Stimulated activated CD8-positive, alpha-beta memory T cell treated with anti-CD3 and anti-CD28 coated beads, Interleukin-15, amount 100 ng/mL, for 24 hours (primary cell): ENCODE measurements at places on chromosomes 4 and X.

- DNase-seq: no peak
Measured at GRCh38 chrX:112851161-112851779, 10.6 kb upstream of the AMOT start.

DNA sequence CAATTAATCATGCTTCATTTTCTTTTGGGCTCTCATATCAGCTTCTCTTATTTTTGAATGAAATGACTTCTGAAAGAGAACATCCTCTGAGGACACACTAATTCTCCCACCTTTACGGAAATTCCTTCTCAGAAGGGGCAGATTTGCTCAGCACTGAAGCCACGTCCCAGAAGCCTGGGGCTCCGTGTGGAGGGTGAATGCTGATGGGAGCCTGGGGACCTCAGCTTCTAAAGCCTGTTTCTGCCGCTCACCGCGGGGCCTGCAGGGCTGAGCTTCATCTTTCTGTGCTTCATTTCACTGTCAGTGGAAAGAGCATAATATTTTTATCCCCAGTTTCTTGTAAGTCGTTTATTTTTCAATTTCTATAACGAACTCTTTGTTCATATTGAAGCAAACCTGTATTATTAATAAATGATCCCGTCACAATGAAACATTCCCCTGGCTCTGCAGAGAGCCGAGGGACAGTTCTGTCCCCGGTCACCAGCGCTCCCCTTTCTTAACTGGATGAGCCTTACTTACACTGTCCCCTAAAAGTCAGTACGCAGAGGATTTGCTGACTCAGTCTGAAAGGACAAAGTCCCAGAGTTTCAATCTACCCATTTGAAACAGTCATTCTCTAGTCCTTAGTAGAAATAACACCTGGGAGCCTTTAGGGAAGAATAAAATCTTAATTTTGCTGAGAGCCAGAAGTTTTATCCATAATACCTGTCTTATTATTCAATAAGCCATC, 364.6 kb upstream of the FAT1 start:
- DNase-seq: no peak

DNA sequence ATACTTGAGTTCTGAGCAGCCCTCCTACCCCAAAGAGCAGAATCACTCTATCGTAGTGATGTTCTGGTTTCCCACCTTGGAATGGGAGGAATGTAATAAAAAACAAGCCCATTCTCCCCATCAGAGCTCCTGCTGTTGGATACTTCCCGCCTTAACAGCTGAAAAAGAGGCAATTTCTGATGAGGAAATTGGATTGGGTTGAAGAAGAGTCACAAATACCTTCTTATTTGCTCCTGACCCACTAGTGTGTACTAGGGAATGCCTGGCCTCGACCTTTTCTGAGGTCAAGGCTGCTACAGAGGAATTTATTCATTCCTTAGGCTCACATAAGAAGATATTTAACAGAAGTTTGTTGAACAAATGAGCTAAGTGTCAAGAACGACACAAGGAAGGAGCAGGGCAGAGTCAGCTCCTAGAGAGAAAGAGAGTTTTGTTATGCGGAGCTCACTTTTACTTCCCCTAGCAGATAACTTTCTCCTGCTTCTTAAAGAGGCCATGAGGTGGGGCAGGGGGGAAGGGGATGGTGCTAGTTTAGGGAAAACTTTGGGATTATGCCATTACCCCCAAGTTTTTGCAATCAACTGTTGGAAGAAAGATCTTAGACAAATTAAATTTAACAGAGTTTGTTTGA, 273.8 kb upstream of the CLNK start:
- no peak for DNase-seq

DNA sequence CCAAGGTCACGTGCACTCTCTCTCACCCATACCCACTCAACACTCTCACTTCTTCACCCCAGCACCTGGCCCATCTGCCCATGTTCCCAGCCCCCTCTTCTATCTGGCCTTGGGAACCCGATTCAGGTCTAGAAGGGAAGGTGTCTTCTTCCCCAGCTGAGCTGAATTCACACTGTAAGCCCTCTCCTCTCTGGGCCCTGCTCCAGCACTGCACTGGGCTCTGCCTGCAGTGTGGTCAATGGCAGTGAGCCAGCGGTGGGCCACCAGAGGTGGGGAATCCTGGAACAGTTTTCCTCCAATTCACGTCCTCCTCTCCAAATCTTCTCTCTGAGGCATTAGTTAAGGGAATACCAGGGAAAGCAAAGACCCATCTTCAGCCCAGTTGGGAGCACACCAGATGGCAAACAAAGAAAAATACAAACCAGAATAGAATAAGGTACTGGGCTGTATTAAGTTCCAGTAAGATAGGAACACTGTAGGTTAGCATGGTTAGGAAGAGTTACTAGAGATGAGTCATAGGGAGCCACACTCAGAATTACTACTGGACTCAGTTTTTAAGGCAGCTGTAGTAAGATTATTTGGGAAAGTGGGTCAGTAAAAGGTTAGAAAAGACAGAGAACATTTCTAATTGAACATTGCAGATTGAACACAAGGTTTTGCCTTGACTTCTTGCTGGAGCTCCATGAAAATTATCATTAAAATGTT, 5.0 kb downstream of the AWAT2 start:
- DNase-seq: no peak

DNA sequence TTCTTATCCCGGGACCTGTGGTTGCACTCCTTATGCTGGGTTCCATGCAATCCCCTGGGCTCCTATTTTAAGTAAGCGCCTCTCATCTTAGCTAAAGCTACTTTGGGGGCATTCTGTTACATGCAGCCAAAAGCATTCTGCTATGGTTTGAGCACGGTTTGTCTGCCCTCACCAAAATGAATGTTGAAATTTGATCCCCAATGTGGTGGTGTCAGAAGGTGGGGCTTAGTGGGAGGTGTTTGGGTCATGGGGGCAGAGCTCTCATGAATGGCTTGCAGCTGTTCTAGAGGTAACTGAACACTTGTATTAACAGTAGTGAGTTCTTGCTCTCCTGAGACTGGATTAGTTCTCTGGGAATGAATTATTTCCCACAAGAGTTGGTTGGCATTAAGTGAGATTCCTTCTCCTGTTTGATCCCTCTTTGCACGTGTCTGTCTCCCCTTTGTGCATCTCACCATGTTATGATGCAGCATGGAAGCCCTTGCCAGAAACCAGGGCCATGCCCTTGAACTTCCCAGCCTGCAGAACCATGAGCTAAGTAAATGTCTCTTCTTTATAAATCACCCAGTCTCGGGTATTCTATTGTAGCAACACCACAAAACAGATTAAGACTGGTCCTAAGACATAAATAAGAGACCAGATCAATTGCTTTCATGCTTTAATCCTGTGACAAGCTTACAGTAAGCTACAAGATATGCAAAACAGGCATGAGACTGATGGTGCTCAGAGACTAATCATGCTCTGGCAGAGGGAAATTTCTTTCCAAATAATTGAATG, 141.8 kb downstream of the TSPAN5 start:
- DNase-seq: no peak

GRCh38 chr4:43411226-43411625, 518.7 kb downstream of the GRXCR1 start:
- DNase-seq: no peak

GRCh38 chr4:78902298-78902697, 36.9 kb downstream of the PAQR3 start:
- no peak for DNase-seq

GRCh38 chr4:114780205-114780604, 181.6 kb downstream of the UGT8 start:
- no peak for DNase-seq

GRCh38 chrX:63526863-63527262, 175.7 kb upstream of the SPIN4 start:
- DNase-seq: no peak

DNA sequence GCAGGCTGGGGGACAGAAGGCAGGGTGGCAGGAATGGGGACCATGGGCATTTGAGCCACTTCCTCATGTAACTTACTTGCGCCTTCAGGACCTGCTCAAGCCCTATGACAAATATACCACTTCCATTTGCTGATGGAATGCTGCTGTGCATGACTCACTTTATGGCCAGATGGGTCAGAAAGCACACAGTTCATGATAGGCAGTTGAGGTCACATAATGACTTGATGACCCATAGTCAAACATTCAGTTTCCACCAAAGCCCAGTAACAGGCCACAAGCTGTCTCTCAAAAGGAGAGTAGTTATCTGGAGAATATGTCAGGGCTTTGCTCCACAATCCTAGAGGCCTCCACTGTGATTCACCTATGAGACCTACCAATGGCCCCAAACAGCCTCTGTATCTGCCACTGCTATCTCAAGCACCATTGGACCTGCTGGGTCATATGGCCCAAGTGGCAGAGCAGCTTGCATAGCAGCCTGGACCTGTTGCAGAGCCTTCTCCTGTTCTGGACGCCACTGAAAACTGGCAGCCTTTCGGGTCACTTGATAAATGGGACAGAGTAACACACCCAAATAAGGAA, 5.3 kb upstream of the PAPSS1 start:
- no peak for DNase-seq

GRCh38 chr4:81137446-81137845, 77.6 kb downstream of the PRKG2 start:
- no peak for DNase-seq

DNA sequence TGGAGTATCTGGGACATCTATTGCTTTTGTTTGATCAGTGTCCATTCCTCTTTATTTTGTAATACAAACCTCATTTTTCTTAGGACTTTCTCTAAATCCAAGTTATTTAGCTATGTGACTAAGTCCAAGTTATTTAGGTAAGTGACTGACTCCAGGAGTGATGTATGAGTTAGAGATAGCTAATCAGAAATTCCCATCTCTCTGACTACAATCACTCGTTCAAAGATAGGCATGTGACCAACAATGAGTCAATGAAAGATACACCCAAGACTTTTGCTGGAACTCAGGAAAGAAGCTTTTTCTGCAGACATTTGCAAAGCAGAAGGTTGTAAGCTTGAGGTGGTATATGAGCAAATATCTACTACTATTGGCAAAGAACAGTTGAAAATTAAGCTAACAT, 72.5 kb upstream of the KCNIP4 start:
- no peak for DNase-seq

- no peak for DNase-seq
Measured at GRCh38 chr4:163967263-163967662, 472.8 kb downstream of the TMA16 start.

GRCh38 chr4:176789955-176790354, 2.8 kb downstream of the VEGFC start:
- DNase-seq: no peak

DNA sequence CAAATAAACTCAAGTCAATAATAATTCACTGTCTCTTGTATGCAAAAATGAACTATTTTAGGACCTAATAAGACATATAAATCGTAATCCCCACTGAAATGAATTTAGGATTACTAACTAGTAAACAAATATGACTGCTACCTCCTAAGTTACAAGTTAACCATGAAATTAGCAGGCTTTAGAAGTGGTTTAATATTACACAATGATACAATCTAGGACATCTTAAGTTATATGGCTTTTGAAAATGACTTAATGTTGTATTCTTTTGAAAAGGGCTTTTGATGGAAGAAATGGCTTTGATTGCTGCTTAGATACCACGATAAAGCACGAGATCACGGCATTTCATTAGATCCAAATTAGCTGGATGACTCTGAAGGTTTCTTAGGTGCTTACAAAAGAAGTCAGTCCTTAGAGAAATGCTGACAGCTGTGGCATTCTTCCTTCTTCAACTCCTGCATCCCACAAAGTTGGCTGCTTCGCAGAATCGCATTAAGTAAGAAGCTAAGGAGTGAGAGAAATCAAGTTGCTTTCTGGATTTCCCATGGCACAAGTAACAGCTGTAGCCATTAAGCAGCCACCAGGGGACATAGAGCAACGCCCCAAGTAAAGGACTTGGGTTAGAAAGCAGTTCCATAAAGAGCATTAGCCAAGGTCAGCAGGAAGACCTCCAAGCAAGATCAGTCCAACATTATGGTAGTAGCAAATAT, 6.9 kb downstream of the SLC10A7 start:
- DNase-seq: no peak

GRCh38 chrX:68874076-68874475, 45.3 kb downstream of the EFNB1 start:
- no peak for DNase-seq

DNA sequence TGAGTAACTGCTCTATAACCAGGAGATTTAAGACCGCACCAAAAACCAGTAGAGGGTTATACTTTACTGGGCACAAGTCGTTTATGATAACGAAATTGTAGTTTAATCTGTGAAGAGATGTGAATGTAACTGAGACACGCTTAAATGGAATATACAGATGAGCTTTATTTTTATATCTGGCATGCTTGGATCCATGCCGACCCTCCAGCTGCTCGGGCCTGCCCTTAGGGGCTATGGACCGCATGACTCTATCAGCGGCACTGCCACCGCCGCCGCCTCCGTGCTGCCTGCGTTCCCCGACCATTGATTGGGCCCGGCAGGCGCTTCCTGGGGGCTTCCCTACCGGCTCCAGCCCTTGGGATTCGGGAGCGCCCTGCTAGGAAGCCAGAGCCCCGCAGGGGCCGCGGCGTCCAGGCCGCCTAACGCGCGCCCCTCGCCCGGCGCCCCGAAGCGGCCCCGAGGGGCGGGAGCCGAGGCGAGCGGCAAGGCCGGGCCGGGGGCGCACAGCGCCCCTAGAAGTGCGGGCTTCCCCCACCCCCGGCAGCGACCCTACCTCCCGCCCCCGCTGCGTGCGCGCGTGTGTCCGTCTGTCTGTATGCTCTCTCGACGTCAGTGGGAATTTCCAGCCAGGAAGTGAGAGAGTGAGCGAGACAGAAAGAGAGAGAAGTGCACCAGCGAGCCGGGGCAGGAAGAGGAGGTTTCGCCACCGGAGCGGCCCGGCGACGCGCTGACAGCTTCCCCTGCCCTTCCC, at the start of gene NFKB1:
Gene NFKB1 (plus strand): TSS at position 664 of the 751 bp plus-strand sequence. CDS start 24,160 bp downstream, outside the sequence.
- peak; percentile 57 for DNase-seq

DNA sequence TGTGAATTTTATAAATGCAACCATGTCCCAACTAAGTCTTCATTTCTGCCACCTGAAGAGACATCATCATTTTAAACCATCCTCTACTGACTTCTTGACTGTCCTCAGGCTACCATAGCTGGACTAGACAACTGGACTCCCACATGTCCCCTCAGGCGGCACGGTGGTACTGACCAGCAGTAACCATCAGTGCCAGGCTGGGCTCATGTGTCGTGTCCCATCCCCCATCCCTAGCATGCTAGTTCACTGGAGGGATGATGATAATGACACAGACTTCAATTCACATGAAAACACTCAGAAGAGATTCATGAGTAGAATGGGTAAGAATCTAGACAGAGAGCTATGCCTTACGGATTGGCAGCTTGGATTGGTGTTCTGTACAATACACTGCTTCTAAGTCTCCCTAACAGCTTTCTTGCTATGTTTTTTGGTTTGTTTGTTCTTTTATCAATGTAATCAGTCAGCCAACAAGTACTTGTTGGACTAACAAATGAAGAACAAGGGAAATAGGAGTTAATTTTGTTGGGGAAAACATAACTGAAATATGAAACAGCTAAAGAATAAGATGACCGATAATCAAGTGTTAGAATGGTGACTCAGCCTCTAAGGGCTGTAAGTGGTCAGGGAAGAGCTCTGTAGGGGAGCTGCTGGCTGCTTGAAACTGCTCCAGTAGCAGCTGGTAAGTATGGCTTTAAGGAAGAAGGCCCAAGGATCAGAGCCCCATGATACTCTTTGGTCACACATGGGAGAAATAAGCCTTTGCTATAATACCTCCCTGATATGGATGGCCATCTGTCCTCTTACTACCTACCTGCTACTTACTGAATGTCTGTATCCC, 10.3 kb downstream of the ZDHHC9 start:
- no peak for DNase-seq

- no peak for DNase-seq
Measured at GRCh38 chr4:13543839-13544605, at the start of gene NKX3-2. NKX3-2 (minus strand) TSS chr4:13544508; CDS start chr4:13544414, 94 bp downstream.

GRCh38 chr4:41318839-41319530, 62.3 kb downstream of the UCHL1 start:
- DNase-seq: no peak

GRCh38 chr4:117560329-117560728, 474.0 kb upstream of the NDST3 start:
- DNase-seq: no peak

- no peak for DNase-seq
Measured at GRCh38 chr4:7183161-7183560, 9.2 kb upstream of the SORCS2 start.
